ENCODE measurements at places on chromosomes 1 and 21. TPM values are rescaled to one million over a fixed set of nuclear protein-coding genes. Genes with fewer than 3 reads are reported as not detected.

Gene APOBEC4
- total RNA-seq, result not detected

DNA sequence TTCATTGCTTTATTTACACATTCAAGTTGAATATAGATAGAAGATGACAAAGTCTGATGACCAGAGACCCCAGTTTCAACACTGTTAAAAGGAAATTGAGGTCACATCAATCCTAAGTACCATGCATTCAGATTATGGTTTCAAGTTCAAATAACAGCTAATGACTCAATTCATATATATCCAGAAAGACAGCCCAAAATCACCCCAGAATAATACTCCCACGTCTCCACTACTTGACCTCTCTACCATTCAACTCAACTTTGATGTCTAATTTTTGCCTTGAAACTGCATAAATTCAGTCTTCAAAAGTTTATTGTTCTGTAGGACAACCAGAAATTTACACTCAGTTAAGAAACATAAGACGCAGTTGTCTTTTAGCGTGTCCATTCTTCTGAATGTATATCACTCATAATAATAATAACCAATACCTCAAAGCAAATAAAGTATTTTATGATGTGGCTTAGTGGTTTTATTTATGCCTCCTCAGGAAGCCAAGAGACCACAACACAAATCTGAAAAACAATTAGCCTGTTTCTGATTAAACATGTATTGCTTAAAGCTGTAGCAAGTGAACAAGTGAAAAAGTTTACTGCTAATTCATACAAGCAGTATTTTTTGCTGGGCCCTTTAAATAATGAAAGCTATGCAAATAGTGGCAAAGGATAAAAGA is 569.0 kb downstream of the LTN1 start:
- ATAC-seq, result no peak

Gene CYP4Z1
- 1.1 TPM for total RNA-seq

DNA sequence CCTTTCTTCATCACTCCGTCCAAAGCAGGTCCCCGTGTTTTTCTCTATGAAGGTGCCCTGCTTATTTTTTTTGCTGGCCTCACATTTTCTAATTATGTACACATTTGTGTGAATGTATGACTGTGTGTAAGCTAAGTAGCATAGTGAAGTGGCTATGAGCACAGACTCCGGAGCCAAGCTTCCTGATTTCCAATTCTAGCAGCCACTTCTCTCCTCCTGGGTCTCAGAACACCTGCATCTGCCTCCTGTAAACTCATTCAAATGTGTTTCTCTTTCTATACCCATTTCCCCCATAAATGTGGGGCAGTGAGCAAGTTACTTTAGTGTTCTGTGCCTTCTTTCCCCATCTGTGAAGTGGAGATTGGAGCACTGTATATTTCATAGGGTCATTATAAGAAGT is 2.1 kb downstream of the SLAMF6 start:
- ATAC-seq, result no peak

DNA sequence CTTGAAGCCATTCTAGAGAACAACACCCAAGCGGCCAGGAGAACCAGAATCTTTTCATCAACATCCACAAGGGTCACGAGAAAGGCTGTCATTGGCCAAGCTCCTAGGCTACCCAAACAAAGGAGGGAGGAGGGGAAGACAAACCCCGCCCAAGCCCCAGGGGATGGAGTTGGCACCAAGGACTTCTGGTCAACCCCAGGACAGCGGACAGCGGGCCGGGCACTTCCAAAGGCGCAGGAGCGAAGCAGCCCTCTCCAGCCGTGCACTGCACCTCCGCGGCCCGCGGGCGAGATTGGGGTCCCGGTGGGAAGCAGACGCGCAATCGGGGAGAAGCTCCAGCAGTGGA is at the start of gene CLIC6:
Gene CLIC6 (plus strand): TSS at position 192 of the 346 bp plus-strand sequence. CDS start 395 bp downstream, outside the sequence.
- ATAC-seq, result peak; percentile 53

DNA sequence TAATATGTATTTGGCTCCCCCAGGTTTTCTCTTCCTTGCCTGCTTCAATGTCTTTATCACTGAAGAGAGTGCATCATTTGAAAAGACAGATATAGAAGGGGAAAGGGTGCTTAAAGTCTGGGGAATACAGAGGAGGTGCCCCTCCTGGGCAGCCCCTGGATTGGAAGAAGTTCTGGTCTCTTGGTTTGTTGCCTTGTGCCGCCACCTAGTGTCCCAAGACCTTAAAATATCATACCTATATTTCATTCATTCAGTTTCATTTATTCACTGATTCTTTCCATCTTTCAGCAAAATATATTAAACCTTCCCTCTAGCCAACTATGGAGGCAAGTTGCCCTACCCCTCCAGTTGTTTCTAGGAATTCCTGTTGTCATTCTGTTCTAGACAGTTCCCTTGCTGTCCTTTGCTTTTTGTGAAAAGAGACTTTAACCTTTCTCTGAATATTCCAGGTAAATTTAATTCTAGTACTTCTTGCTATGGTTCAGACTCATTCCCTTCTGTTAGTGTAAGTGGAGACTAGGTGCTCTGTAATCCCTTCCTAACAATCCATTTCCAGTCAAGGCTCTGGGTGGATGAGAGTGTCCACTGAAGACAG is 56.1 kb downstream of the MEF2D start:
- ATAC-seq, result no peak

Gene SLC9C2
- not detected for total RNA-seq

- ATAC-seq, result peak; percentile 77
Observed at GRCh38 chr21:39385299-39386145, 36.6 kb upstream of the HMGN1 start.

Gene PDC
- not detected for total RNA-seq

DNA sequence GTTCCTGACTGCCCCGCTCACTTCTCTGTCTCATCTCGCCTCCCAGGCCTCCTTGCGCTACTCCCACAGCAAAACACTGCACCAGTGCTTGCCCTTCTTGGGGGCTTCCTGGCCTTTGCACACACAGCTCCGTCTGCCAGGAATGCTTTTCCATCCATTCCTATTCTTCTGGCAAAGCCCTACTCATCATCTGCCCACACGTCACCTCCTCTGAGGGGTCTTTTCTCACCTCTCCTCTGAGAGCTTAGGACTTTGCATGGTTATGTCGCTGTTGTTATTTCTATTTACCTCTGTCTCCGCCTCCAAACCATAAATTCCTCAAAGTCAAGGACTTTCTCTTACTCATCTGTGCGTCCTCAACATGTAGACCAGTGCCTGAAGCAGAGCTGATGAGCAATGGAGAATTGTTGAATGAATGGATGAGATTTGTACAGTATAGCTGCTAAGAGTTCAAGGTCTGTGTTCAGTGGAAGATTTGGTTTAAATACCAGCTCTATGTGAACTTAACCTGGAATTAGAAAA is 26.4 kb upstream of the BTG2 start:
- ATAC-seq, result no peak

DNA sequence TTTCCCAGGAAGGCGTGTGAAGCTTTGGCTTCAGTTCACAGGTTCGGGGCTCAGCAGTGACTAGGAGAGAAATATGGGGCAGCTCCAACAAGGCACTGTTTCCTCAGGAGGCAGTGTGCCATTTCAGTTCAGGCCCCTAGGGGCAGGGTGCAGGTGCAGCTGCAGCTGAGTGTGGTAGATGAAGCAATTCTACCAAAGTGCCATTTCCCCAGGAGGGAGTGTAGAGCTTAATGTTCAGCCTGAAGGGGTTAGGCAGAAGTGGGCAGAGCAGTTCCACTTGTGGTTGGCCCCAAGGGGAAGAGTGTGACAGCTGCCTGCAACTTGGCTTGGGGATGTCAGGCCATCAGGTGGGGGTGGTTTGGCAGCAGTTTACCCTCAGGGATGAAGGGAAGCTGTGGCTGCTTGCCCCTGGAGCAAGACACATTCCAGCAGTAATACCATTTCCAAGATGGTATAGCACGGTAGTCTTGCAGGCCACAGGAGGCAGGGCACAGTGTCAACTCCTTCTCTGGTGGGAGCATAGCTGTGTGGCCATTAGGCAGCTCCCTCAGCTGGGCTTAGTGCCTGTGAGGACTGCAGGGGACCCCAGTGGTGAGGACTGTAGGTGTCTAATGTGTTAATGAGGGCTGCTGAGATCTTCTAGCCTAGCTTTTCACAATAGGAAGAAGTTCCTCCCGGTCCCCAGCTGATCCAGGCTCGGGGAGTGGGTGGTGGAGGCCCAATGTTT is 34.7 kb downstream of the RGSL1 start:
- no peak for ATAC-seq

Gene CFHR5
- total RNA-seq, result not detected
